ENCODE measurements at places on chromosomes 3 and 15.

DNA sequence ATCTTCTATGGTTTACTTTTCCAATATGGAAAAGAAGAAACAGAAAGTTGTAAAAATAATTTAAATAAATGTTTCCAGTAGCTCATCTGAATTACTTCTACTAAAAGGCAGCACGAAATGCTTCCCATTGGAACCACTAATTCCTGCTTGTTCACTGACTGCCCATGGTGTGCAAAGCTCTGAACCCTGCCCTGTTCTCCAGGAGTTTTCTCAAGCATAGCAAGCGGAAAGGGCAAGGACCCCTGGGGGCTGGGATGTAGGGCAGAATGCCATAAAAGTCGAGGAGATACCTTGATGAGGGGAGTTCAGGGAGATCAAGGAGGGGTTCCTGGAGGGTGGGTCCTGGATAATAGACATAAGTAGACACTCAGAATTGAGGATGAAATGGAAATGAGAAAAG lies 35.3 kb upstream of the BNC1 start:
- DNase-seq, result no peak

GRCh38 chr3:136862617-136863322 lies 762 bp downstream of the NCK1 start:
- peak; percentile 40 for DNase-seq

- DNase-seq, result no peak
Measured at GRCh38 chr3:186471771-186472170, 72.4 kb downstream of the CRYGS start.

DNA sequence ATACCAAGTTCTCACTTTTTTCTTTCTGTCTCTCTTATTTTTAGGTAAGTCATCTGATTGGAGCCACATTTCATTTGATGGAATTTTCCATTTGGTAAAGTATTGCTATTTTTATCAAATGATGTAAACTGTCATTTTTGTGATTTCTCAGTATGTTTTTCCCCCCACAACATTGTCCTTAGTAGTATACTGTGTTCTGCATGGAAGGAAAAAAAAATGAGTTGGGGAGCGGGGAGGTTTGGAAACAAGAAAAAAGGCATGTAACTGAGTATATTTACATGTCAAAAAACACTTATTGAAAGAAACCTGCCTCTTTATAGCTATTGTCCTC lies 104.2 kb downstream of the FILIP1L start:
- DNase-seq, result no peak

- DNase-seq, result no peak
Measured at GRCh38 chr3:160820022-160820421, 64.0 kb downstream of the PPM1L start.

DNA sequence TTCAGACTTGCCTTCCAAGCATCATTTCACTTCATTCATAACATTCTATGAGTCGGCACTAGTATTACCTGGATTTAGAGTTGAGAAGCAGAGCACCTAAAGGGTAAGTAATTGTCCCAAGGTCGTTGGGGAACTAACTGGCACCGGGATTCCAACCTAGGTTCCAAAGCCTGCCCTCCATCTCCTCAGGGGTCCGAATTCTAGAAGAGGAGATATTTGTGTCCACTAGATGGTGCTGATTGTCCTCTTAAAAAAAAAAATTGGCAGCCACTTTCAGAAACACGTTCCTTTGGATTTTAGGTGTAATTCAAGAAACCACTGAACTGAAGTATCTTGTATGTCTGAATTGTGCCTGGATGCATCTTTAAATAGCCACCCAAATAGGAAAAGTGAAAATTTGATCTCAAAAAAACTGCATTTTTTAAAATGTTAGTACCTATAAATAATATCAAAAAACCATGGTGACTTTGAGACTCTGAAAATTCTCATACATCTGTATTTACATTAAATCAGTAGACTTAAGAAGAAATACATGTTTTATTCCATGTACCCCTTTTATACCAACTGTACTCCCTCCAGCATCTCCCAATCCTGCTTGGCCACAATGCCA lies 3.9 kb upstream of the FSIP1 start:
- DNase-seq, result no peak

DNA sequence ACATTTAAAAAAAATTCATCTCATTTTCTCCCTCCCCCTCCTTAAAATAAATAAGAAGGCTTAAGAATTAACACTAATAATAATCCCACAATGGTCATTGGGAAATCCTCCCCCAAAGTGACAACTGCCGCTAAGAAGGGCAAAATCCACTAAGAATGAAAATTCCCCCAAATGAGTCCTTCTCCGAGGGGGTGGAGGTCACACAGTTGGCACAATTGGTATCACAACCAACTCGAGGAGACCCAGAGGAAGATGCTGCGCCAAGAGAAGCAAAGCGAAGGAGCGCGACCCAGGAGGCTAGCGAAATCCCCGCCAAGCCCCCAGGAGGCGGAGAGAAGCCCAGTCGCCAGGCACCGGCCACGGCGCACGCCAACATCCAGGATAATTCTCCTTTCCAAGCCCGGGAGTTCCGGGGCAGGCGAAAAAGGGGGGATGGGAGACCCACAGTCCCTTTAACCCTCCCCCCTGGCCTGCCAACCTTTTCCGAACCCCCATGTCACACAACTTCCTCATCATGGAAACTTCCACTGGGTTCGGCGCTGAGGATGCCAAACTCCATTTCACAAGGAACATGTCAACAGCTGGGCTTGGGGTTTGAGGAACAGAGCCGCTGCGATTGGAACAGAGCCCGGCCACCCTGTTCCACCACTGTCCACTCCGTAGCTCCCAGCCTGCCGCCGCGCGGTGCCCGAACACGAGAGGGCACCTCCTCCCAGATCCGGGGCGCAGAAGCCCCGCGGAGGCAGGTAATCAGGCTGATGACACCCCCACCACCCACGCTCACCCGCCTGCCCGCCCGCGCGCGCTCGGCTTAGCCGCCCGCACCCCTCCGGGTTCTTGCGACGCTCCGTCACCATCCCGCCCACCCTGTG lies 668 bp downstream of the THRB start:
- no peak for DNase-seq

- no peak for DNase-seq
Measured at GRCh38 chr3:16998236-16998923, 113.6 kb downstream of the PLCL2 start.

DNA sequence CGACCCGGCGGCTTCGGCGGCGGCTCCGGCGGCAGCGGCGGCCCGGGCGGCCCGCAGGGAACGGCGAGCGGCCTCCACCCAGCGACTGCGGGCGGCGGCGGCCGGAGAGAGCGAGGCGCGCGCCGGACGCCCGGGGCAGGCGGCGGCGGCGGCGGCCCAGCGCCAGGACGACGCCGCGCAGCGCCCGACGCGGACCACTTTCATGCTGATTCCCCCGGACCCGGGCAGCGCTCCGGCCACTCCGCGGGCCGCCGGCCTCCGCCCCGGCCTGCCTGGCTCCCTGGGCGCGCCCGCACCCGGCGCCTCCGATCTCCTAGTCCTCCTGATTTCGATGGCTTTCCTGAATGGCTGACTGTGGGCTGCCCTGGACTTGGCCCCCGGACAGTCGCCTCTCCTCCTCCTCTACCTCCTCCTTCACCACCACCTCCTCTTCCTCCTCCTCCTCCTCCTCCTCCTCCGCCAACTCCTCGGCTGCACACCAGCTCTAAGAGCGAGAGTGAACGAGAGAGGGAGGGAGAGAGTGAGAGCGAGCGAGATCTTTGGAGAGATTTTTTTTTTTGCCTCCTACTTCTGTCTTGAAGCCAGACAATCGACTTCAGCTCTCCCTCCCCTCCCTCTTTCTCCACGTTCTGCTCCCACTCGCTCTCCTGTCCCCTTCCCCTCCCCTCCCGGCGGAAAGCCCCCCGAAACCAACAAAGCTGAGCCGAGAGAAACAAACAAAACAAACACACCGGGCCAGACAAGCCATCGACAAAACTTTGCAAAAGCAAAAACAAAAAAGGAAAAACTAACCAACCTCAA lies 844 bp downstream of the NR2F2 start:
- no peak for DNase-seq

DNA sequence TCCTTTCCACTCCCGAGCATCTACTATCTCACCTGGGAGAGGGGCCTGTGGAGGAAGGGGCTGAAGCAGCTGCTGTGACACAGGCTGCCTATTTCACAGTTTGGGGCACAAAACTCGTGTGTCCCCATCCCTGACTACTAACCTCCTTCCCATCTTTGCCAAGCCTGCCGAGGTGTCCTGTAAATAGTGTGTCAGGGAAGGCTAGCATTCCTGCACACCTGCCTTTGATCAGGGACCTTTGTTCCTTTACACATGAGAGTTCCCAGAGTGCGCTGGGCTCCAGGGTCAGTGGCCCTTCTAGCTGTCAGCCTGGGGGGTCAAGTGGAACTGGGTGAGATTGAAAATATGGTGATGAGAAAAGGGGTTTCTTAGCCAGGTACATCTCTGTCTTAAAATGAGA lies 13.0 kb upstream of the TF start:
- DNase-seq, result no peak

DNA sequence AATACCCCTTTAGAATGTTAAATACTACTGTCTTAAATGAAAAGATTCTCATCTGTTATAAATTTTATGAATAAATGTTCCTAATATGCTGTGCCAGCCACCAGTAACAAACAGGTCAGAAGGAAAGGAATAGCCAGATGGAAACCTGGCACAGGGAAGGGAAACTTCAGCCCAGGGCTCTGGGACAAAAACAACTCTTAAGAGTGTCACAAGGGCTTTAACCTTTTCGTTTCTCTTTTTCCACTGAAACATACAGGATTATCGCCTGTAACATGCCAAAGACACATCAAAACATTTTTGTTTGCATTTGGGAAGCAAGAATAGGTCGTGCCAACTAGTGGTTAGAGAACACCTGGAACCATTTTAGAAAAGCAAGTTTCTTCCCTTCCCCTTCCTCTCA lies 109.0 kb upstream of the NEDD4 start:
- no peak for DNase-seq

- no peak for DNase-seq
Measured at GRCh38 chr3:105480768-105481167, 114.1 kb downstream of the ALCAM start.

DNA sequence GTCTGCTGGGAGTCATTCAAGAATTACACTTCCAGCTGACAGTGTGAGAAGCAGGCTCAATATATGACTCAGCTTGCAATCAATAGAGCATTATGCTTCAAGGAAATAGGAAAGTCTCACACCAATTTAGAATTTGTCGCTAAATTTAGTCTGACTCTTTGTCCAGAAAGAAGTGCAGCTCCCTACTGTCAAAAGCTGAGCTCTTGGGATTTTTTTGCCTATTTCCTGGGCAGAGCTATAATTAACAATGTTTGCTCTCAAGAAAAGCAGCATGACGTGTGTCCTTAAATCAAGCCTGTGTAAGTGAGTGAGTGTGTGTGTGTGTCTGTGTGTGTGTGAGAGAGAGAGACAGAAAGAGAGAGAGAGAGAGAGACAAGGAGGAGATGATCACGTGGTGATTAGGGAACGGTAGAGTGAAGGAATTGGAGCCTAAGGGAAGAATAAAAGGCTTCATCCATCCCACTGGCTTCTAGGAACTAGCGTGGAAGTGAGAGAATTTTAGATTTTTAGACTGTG lies 16.4 kb upstream of the SLC35G2 start:
- DNase-seq, result no peak

GRCh38 chr3:59879031-59879581 lies 829.3 kb upstream of the CFAP20DC start:
- no peak for DNase-seq

DNA sequence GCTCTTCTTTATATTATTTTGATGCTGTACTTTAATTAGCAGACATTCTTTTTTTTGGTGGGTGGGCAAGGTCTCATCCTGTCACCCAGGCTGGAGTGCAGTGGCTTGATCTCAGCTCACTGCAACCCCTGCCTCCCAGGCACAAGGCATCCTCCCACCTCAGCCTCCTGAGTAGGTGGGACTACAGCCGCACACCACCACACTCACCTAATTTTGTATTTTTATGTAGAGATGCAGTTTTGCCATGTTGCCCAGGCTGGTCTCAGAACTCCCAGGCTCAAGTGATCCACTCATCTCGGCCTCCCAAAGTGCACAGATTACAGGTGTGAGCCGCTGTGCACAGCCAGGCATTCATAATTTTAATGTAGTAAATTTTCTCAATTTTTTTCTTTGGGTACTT lies 608.1 kb downstream of the ZNF385D start:
- no peak for DNase-seq

DNA sequence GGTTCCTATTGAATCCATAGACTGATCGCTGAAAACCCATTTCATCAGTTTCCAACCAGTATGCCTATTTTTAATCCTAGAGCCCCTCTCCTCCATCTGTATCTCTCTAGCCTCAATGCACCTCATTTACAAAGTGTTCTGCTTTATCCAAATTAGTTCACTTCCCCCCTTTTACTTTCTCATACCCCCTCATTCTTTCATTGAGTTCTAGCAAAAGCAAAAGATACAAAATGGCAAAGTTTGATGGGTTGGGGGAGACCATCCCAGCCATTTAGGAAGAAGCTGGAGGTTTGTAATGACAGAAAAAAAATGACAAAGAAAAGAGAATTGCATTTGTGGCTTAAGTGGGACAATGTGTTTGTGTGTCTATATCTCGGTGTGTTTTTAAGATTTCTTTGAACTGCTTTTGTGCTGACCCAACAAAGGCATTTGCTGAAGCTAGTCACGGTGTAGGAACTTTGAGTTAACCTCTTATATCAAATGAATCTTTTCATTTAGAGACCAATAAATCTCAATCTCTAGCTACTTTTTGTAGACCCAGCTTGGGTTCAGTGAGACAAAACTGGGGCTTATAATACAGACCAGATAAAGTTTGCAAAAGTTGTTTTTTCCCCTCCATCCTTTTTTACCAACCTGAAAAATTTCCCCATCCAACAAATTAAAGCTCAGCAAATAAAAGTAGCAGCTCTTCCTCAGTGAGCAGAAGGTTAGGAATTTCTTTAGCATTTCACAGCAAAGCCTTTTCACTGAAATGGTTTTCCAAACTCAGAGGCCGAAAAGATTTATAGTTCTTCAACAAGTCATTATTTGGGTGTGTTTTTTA lies 18.7 kb downstream of the NR2F2 start:
- no peak for DNase-seq

DNA sequence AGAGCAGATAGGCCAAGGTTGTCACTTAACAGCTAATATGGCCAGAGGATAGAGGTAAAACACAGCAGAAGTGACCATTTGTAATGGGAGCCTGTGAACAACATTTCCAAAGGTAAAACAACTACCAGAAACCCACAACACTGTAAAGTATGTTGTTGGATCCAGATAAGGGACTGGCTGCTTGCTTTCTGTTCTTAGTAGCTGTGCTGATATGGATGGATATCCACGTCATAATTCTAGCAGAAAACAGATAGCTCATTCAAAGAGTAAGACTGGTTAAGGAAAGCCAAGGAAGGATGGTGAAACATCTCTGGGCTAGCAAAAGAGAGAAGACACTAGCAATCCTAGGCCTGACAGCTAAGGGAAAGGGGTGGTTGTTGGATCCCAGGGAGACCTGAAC lies 36.9 kb upstream of the SPRED1 start:
- DNase-seq, result no peak

GRCh38 chr3:187491371-187491770 lies 123.2 kb downstream of the RTP4 start:
- no peak for DNase-seq

GRCh38 chr3:100803711-100804110 lies 94.4 kb downstream of the TFG start:
- DNase-seq, result no peak

DNA sequence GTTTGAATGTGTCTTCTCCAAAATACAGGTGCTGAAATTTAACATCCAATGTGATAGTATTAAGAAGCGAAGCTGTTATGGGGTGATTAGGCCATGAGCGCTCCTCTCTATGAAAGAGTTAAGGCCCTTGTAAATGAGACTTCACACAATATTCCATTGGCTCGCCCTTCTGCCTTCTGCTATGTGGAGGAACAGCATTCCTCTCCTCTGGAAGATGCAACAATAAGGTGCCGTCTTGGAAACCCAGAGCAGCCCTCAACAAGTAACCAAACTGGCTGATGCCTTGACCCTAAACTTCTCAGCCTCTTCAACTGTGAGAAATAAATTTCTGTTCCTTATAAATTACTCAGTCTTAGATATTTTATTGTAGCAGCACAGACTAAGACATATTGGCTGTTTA lies 874.6 kb downstream of the ROBO1 start:
- no peak for DNase-seq

All from stimulated activated CD4-positive, alpha-beta T cell treated with anti-CD3 and anti-CD28 coated beads, Interleukin-4, amount 100 ng/mL, for 24 hours (primary cell).